Hindlimb muscle (tissue), 1 donor: ENCODE measurements at places on chromosomes 16 and 17.

- no peak for DNase-seq
These were observed 210.0 kb upstream of the TOX3 start for GRCh38 chr16:52756812-52757517.

DNA sequence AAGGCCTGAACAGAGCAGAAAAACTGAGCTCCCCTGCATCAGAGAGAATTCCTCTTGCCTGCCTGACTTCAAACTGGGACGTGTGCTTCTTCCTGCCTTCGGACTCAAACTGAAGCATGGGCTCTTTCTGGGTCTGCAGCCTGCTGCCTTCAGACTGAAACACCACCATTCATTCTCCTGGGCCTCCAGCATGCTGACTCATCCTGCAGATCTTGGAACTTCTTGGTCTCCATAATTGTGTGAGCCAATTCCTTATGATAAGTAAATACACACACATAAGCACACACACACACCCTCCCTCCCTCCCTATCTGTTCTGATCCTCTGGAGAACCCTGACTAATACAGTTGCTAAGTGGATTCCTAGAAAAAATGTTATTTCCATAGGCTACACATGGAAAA lies 874.3 kb upstream of the EEF2KMT start:
- DNase-seq = no peak

DNA sequence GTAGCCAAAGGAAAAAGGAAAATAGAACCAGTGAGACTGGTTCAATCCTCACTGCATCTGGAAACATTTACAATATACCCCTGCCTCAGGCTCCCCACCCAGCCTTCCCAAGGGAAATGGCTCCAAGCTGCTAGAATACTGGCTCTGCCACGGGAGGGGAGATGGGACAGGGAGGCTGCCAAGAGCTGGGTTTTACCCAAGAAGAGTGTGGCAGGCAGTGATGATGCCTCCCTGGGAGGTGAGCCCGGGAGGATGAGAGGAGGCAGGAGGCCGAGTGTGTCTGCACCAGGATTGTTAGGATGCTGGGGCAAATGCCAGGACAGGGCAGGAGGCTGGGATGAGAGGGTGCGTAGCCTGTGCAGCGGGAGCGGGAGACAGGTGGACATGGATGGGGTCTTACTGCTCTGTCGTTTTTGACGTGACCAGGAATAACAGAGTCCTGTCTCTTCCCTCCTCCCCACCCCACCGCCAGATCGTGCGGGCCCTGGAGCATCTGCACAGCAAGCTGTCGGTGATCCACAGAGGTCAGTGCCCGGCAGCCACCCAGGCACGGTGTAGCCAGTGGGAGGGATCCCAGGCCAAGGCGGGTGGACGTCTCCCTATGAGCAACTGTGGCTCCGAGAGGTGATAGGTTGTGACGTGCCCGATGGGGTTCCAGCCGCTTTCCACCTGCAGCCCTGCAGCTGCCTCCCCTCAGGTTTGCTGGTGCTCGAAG lies 18.4 kb downstream of the MAP2K3 start:
- DNase-seq = no peak

- no peak for DNase-seq
These were observed 79.5 kb downstream of the ANKRD11 start for GRCh38 chr16:89410794-89411309.

- no peak for DNase-seq
These were observed 187.0 kb downstream of the CCDC182 start for GRCh38 chr17:57557834-57558681.

GRCh38 chr16:83706394-83706793 lies 101.4 kb upstream of the HSBP1 start:
- no peak for DNase-seq

- no peak for DNase-seq
These were observed 853 bp upstream of the DOK4 start for GRCh38 chr16:57486858-57487834.

DNA sequence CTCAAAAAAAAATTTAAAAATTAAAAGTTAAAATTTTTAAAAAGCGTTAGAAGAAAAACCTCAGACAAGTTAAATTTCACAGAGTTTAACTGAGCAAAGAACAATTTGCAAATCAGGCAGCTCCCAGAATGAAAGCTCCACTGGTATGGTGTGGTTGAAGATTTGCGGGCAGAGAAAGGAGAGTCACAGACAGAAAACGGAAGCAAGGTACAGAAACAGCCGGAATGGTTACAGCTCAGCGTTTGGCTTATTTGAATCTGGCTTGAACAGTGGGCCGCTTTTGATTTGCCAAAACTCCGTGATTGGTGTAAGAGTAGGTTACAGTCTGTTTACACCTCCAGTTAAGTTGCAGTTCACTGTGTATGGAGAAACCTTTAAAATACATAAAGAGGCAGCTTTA lies 297.1 kb downstream of the HS3ST4 start:
- no peak for DNase-seq

DNA sequence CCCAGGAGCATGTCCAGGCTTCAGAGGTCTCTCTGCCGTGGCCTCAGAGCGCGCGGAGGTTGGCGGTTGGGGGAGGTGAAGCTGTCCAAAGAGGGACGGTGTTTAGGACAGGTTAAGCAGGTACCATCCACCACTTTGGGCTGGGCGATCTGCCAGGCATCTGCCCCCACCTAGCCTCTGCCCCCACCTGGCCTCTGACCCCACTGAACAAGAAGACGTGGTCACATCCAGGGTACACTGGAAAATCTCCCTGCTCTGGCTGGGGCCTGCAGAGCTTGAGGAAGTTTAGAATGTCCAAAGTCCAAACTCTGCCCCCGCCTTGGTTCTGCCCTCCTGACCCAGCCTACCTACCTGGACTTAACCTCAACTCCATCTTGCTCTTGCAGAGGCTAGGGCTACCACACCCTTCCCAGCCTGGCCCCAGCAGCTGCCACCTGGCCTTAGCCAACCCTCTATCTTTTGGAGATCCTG lies 1.6 kb downstream of the ITGA3 start:
- no peak for DNase-seq
